Stimulated activated CD8-positive, alpha-beta memory T cell treated with anti-CD3 and anti-CD28 coated beads, Interleukin-7, amount 100 ng/mL, for 48 hours (primary cell): ENCODE measurements at places on chromosomes 7 and 10.

DNA sequence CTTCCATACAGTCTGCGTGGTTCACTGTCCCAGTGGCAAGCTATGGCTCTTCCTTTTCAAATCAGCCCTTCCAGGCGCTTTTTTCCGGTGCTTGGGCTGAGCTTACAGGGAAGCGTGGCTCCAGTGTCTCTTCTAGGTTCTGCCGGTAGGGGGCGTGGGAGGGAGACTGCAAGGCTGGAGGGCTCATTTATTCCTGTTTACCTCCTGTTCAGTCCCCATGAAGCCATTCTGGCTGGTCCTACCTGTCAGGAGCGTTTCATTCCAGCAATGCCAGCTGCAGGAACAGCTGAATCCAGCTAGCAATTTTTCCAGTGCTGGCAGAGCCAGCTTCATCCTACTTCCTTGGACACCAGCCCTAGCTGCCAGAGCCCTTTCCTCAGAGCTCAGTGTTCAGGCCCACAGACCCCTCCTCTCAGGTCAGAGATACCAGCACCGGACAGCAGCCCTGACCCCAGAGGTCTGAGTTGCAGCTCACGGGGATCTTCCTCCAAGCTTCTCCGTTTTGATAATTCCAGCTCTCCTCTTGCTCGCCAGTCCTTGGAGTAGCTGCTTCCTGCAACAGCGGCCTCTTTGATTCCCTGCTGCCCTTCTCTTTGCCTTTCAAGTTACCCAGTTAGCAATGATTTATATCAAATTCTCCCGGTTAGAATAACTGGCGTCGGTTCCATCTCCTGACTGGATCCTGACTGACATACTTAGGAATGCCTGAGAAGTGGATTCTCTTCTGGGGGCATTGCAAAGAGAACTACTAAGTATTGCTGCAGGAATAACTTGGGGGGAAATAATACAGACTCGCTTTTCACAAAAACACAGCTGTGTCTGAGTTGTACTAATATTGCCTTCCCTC lies 129.8 kb downstream of the FRMD4A start:
- no peak for DNase-seq

- DNase-seq = no peak
These were observed 62.4 kb upstream of the MKRN1 start for GRCh38 chr7:140541513-140542227.

DNA sequence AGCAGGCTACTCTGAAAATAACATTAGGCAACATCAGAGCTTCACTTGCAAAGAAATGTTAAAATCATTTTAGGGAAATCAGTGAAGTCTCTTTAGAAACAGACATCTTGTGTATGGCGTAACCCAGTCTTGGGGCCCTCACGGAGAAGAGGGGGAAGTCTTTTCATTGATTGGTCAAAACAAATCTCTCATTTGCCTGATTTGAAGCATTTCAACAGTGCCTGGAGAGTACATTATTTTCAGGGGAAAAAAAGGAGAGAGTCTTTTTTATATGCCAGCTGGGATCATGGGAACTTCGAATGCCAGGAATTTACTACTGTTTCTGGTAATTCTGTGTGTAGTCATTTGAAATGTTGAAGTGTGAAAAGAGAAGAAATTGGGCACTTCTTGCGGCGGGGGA lies 471.4 kb downstream of the PLXDC2 start:
- no peak for DNase-seq

DNA sequence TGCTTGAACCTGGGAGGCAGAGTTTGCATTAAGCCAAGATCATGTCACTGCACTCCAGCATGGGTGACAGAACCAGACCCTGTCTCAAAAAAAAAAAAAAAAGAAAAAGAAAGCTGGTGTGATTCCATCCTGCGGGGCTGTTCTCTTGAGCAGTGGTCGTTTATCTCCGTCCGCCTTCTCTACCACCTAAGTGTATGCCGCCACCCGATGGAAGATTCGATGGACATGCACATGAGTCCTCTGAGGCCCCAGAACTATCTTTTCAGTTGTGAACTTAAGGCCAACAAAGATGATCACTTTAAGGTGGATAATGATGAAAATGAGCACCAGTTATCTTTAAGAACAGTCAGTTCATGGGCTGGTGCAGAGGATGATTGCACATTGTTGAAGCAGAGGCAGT lies 65.7 kb downstream of the ABRAXAS2 start:
- DNase-seq = no peak
